ENCODE measurements at places on chromosomes 11 and 22.

DNA sequence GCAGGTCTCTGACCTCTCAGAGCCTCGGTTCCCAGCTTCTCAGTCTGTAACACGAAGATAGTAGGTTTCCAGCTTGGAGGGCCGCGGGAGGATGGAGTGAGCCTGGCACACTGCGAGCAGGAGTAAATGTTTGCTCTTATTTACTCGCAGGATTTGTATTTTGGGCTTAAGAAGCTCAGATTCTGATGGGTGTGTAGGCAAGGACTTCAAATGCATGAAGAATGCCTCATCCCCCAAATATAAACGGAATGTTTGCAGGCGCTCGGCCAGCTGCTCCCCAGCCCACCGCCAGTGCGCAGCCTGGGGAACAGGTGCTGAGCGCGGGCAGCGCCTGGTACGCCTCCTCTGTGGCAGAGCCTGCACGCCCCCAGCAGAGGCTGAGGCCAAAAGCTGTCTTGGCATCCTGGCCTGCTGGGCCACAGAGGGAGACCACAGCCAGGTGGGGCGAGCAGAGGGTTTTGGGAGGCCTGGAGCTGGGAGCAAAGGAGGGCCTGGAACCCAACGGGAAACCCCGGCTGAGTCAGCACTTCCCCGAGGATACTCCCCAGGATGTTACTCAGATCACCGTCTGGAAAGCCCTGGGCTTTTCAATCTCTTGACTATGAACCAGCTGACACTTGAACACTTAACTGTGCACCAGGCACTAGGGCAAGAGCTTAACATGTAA, 9.4 kb downstream of the EHD1 start:
- no peak for DNase-seq

GRCh38 chr11:98568013-98568412, 452.7 kb upstream of the CNTN5 start:
- no peak for DNase-seq

DNA sequence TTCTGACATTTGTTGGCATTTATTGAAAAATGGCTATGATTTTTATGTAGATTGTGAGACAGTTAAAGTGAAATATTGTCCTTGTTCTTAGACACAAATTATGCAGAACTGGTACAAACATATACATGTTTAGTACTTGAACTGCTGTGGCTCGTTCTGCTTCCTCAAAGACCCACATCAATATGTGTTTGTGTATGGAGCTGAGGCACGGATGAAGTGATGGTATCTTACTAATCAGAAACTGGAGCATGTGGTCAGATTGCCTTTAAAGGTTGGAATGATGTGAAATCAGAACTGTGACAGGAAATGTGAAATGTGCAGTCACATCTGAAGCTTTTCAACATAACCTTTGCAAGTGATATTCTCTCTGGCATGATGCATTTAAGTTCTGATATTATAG, 130.4 kb downstream of the NAV2 start:
- DNase-seq, result no peak

DNA sequence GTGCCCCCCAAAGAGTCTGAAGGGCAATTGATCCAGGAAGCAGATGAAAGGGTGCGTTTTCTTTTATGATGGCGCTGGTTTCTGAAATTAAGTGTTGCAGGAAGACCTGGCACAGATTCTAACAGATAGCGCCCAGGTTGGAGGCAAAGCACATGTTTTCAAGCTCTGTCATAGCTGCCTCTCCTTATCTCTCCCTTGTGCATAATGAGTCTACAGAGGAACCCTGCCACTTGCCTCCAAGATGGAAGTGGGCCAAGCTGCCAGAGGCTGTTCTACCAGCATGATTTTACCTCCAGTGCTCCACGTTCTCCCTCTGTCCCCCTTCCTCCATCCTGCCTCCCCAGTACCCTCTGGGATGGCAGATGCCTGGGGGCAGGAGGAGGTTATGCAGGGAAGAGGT, 30.0 kb upstream of the TLCD5 start:
- no peak for DNase-seq

DNA sequence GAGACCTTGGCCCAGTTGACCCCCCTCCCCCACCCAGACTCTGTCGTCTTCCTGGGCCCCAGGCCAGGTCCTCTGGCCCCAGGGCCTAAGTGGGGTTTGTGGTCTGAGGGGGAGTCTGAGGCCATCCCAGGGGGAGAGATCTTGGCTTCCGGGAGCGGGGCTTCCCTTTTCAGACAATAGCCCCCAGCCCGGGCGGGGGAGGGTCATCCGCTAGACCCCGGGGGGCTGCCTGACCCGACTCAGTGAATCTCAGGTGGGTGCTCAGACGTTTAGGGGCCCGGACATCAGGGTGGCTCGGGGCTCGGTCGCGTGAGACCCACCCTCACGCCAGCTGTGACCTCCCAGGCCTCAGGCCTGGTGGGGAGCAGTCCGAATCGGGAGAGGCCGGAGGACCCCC, 609 bp downstream of the MAPK11 start:
- DNase-seq, result no peak

- no peak for DNase-seq
Measured at GRCh38 chr11:129803533-129803932, 12.1 kb upstream of the TMEM45B start.

DNA sequence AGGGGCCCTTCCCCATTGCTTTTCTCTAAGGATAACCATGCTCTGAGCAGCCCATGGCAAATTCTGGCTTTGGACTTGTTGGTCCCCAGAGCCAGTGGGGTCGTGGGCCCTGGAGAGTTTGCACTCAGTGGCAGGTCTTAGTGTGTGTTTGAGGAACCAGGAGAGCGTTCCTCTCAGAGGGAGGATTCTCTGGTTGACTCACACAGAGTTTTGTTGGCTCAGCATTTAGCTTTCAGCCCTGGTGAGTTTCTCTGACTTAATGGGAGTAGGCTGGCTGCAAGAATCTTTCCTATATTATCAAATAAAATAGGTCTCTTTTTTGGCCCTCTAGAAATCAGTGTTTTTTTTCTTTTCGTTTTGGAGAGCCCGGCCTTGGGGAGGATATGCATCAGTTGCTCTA, 20.9 kb downstream of the ST14 start:
- no peak for DNase-seq

- DNase-seq, result no peak
Measured at GRCh38 chr11:40376331-40376730, 1083.1 kb downstream of the LRRC4C start.

GRCh38 chr11:119550053-119550752, 127.2 kb upstream of the THY1 start:
- no peak for DNase-seq

DNA sequence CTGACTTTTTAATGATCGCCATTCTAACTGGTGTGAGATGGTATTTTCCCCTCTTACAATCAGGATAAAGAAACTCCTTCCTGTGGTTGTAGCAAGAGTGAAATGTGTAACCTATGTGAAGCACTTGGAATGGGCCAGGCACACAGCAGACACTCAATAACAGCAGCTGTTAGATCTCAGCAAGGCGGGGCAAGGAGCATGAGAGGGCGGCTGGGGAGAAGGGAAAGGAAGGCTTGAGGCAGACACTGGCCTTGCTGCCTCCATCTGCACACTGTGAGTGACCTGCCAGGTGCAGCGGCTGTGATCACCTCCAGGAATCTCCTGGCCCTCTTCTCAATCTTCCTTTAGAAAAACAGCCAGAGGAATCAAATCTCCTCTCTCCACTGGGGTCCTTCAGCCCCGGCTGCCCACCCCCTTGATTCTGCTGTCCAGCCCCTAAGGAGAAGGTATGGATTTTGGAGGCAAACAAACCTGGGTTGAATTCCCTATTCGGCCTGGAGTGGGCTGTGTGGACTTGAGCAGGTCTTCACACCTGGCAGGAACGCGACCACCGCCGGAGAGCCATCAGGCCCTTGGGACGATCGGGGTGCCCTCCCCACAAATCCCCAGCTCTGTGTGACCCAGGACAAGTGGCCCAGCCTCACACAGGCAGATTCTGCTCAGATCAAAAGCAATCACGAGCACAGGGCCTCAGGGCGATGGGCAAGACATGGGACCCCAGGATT, 49.0 kb downstream of the RPUSD4 start:
- DNase-seq, result no peak

- no peak for DNase-seq
Measured at GRCh38 chr11:68264741-68265540, 6.8 kb downstream of the C11orf24 start.

- DNase-seq, result no peak
Measured at GRCh38 chr11:101987370-101987769, 59.9 kb upstream of the CFAP300 start.

DNA sequence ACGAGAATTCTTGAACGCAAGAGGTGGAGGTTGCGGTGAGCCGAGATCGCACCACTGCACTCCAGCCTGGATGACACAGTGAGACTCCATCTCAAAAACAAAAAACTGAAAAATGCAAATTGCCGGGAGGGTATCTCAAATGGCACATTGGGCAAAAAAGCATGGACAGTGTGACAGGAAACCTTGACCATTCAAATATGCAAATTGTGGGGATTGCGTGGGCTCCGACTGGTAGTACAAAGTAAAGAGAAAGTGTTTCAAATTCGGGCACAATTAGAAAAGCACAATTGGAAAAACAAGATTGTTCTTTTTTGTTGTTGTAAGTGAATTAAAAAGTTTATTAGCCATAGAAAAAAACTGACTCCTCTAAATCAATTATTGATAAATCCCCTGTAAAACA, 56.7 kb upstream of the NUP160 start:
- DNase-seq, result no peak

GRCh38 chr11:46554213-46555147, 39.3 kb downstream of the AMBRA1 start:
- no peak for DNase-seq

DNA sequence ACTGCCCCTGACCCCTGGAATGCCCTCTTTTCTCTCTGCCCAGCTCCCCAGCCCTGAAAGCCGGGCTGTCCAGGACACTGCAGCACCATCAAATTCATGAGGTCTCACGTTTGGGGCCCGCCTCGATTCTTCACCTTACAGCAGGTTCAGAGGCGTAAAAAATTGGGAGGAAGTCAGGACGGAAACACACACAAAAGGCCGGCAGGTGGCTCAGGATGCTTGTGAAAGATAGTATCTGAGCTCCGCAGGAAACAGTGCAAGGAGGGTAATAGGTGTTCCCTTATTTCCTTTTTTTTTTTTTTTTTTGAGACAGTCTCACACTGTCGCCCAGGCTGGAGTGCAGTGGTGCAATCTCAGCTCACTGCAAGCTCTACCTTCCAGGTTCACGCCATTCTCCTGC, 4.1 kb downstream of the RFPL2 start:
- no peak for DNase-seq

DNA sequence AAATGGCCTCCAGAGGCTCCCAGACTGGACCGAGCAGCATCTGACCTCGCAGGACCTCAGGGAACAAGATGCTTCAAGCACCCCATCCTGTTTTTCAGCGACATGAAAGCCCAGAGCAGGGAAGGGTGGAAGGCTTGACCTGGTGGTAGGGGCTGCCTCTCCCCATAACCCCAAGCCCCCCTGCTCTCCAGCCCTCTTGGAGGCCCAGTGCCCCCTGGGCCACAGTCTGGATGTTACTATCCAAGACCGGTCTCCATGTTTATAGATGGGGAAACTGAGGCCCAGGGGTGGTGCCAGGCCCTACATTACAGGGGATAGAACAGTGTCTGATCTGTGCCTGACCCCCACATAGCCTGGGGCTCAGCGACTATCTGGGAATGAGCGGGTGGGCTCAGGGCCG, 7.0 kb downstream of the FGF3 start:
- DNase-seq, result no peak

- DNase-seq, result no peak
Measured at GRCh38 chr11:92180226-92180625, 44.4 kb upstream of the FAT3 start.

- DNase-seq, result no peak
Measured at GRCh38 chr11:109641549-109641948, 219.6 kb downstream of the C11orf87 start.

GRCh38 chr11:98630736-98631135, 390.0 kb upstream of the CNTN5 start:
- DNase-seq, result no peak
